ENCODE measurements at places on chromosomes 3 and 15. TPM values are rescaled to one million over a fixed set of nuclear protein-coding genes. Genes with fewer than 3 reads are reported as not detected.

The LRRK1 gene
- total RNA-seq = 12.1 TPM

The TTLL13 gene
- 0.09 TPM for total RNA-seq

The SLC6A1 gene
- not detected for total RNA-seq

The GOLGA8Q gene
- total RNA-seq = 0.85 TPM

The MORC1 gene
- total RNA-seq = not detected

The FSTL1 gene
- total RNA-seq = 524 TPM

Data from dermis blood vessel endothelial cell (primary cell).